Fibroblast of mammary gland (primary cell): ENCODE measurements at places on chromosomes 11 and 22.

GRCh38 chr11:3091846-3092602 is 34.8 kb upstream of the CARS1 start:
- peak; percentile 56 for DNase-seq

GRCh38 chr22:49134076-49134475 is 693.6 kb downstream of the BRD1 start:
- no peak for DNase-seq

DNA sequence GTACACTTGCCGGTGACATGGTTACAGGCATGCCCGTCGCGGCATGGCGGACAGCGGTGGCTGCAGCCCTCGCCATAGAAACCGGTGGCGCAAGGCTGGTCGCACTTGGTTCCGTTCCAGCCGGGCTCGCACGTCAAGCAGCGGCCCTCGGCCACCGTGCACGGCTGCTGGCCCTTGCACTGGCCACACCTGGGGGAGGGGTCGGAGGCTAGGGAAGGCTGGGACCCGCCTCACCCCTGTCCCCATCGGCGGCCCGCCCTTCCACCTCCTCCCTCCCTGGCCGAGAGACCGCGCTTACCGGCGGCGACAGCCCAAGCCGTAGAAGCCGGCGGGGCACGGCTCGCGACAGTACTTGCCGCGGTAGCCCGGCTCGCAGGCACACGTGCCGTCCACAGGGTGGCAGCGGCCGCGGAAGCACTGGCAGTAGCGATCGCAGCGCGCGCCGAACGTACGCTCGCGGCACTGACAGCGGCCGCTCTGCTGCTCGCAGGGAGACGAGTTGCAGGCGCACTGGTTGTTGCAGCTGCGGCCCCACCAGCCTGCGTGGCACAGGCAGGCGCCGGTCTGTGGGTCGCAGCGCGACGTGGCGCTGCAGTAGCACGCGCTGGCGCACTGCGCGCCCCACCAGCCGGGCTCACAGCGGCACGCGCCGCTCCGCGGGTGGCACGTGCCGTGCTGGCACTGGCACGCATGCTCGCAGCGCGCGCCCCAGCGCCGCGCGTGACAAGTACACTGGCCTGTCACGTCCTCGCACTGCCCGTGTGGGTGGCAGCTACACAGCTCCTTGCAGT is 6.7 kb downstream of the SCARF2 start:
- DNase-seq, result no peak

DNA sequence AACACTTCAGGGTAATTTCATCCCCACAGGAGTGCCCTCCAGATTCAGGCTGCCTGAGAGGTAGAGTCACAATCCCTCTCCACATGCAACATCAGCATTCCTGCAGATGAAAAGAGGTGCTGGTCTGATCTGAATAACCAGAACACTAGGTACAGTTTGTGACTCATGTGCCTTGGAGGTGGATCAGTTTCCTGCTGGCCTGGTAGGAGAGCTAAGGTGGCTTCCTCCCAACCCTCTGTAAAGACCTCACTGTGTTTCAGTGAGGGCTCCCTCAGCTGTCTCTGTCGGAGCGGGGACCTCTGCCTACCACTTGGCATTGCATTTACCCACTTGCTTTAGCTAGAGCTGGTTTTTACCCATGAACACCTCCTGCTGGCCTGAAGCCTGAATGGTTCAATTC is 7.6 kb downstream of the OR9G1 start:
- DNase-seq, result no peak

GRCh38 chr22:48872271-48873190 is 955.1 kb downstream of the BRD1 start:
- DNase-seq, result no peak

- peak; percentile 57 for DNase-seq
These were observed 682.6 kb downstream of the KCNA4 start for GRCh38 chr11:29333993-29334775.

DNA sequence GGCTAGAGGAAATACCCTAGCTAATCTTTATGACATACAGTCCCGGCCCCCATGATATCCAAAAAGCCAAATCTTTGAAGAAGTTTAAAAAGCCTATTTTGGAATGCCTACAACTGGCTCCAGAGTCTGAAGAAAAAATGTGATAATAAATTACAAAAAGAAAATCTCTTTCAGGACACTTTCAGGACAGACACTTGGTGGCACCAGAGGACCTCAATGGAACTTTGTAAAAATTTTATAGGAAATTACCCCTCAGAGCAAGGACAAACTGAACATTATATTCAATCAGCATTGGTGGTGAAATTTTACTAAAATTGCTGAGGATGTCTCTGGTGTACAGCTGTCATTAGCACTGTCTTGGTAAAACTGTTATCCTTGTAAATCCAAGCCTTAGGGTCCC is 81.0 kb downstream of the CCDC73 start:
- peak; percentile 11 for DNase-seq

DNA sequence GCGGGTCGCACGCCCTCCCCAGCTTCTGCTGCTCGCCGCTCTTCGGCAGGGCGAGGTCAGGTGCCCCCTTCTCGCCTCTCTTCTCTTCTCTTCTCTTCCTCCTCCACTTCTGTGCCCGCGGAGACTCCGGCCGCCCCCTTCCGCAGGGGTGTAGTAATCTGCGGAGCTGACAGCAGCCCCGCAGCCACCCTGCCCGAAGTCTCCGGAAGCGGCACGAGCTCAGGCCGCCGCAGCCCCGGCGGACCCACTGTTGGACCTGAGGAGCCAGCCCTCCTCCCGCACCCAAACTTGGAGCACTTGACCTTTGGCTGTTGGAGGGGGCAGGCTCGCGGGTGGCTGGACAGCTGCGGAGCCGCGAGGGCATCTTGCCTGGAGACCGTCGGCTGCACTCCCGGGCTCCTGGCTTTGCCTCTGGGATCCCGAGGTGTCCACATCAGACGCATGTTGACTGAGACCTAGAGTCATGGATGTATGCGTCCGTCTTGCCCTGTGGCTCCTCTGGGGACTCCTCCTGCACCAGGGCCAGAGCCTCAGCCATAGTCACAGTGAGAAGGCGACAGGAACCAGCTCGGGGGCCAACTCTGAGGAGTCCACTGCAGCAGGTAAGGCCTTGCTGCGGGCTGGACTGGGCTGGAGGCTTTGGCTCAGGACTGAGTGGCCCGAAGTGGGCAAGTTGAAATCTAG is 486 bp downstream of the STIM1 start:
- DNase-seq, result no peak

DNA sequence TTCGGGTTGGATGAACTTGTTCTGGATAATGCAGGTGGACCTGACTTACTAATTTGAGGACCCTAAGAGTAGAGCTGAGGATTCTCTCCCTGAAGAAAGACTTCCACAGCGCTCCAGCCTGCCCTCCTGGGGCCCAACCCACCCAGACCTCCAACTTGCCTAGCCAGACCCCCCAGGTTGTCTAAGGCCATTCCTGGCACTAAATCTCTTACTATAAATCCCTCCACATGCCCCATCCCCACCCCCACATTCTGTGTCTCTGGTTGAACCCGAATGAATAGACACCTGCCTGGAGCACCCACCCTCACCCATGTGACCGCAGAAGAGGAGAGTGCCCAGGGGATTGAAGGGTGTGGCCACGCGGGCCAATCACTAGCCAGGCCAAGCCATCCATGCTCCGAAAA is 1480.0 kb downstream of the TBC1D22A start:
- no peak for DNase-seq

DNA sequence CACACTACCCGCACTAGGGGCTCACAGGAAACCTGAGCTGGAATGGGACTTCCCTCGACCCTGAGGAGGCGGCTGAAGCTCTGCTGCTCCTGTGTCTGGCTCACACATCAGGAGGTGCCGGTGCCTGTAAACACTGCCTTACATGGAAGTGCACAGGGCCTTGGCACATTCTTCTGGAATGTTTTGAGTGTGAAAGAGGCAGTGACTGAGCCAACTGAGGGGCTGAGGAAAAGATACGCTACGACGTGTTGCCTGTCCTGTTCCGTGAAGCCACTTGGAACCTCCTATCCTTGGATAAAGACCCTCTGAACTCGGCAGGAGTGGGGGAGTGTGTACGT is 10.5 kb downstream of the TXN2 start:
- DNase-seq, result peak; percentile 24

GRCh38 chr11:114106986-114107385 is 47.5 kb downstream of the ZBTB16 start:
- DNase-seq, result no peak

DNA sequence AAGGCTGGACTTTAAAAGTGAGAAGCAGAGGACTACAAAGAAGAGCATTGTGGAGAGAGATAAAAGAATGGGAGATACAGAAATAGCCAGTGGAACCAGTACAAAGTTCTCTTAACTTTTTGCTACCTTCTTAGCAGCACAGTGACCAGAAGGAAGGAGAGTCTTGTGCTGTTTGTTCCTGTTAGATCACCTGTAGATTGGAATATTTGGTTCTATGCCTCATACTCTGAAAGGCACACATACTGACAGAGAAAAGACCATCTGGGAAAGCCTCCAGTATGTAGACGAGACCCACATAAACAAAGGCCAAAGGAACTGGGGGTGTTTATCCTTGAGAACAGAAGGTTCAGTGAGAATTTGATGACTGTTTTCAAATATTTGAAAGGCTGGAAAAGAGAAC is 18.7 kb downstream of the RNF141 start:
- no peak for DNase-seq

DNA sequence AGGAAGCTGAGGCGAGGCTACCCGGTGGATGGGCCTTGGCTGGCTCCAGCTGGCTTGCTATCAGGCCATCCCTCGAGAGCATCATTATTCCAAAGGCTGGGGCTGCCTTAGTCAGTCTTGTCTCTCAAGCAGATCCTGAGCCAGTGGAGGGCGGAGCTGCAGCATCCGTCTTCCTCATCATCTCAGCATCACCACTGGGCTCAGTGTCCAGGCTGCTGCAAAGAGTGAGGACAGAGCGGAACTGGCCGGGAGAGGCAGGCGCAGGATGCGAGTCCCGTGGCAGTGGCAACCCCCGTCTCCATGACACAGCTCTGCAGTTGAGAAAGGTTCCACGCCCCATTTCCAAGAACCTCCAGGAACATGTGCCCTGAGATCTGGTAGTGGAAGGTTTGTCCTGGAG is 4.4 kb downstream of the TP53I11 start:
- DNase-seq, result peak; percentile 70

- DNase-seq, result no peak
These were observed 21.6 kb downstream of the C11orf86 start for GRCh38 chr11:66996609-66997273.

GRCh38 chr11:117121176-117121575 is 22.9 kb upstream of the PAFAH1B2 start:
- DNase-seq, result peak; percentile 6

- DNase-seq, result peak; percentile 67
These were observed 34.4 kb downstream of the TNRC6B start for GRCh38 chr22:40212121-40212520.

GRCh38 chr11:46675949-46676348 is 24.5 kb downstream of the ARHGAP1 start:
- no peak for DNase-seq

GRCh38 chr22:39283322-39284141 is 35.9 kb downstream of the RPL3 start:
- DNase-seq, result no peak

DNA sequence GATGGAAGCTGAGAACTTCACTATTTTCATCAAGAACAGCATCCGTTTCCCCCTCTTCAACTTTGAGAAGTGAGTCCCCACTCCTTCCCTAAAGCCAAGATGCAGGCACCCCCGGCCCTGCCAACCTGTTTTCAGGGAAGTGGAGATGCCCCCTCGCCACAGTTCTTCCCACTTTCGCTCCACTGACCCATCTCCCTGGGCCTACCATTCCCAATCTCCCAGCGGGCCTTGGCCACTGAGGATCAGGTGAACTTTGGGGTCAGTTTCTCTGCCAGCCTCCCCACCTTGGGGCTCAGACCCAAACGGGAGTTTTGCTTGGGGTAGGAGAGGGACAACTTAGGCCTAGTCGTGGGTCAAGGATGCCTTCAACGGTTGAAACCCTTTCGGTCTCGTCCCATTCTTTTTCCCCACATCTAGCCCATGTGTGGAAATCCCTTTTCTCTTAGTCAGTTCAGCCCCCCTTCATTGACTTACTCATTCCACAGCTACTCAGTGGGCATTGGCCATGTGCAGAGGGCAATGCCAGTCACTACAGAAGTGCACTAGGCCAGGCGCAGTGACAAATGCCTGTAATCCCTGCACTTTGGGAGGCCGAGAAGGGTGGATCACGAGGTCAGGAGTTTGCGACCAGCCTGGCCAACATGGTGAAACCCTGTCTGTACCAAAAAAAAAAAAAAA is 10.6 kb downstream of the P2RX3 start:
- peak; percentile 17 for DNase-seq

GRCh38 chr11:88631497-88631896 is 294.0 kb upstream of the CTSC start:
- peak; percentile 28 for DNase-seq

GRCh38 chr11:111612224-111612623 is 10.0 kb downstream of the SIK2 start:
- DNase-seq, result no peak
